ENCODE measurements at places on chromosomes 2 and 18. TPM values are rescaled to one million over a fixed set of nuclear protein-coding genes. Genes with fewer than 3 reads are reported as not detected.

The CCDC150 gene
- 6.3 TPM for total RNA-seq

The PSMD14 gene
- 45.5 TPM for total RNA-seq

The UPP2 gene
- total RNA-seq: not detected

The SMARCAL1 gene
- total RNA-seq: 19.2 TPM

The POTEJ gene
- total RNA-seq: 0.10 TPM

The CBLN2 gene
- total RNA-seq: 2.0 TPM

The IL36G gene
- total RNA-seq: 4.4 TPM

The RPRM gene
- 3.2 TPM for total RNA-seq

The AMER3 gene
- total RNA-seq: under 0.01 TPM

The ACTG2 gene
- total RNA-seq: 5.1 TPM

The ELAC1 gene
- 3.5 TPM for total RNA-seq

The SLC5A7 gene
- total RNA-seq: 0.10 TPM

The MBOAT2 gene
- total RNA-seq: 40.3 TPM

The MORN2 gene
- total RNA-seq: 12.5 TPM

The CXCR1 gene
- total RNA-seq: 2.1 TPM

The CTAGE1 gene
- total RNA-seq: not detected

The NCK2 gene
- total RNA-seq: 38.4 TPM

The TUBA3E gene
- not detected for total RNA-seq

The TRIM54 gene
- 6.0 TPM for total RNA-seq

The SH3RF3 gene
- 3.8 TPM for total RNA-seq

The UGT1A8 gene
- not detected for total RNA-seq

The MARCO gene
- total RNA-seq: 1.7 TPM

The EVA1A gene
- 10.7 TPM for total RNA-seq

The HOXD13 gene
- total RNA-seq: not detected

The PRSS56 gene
- total RNA-seq: not detected

The TEX261 gene
- 14.3 TPM for total RNA-seq

The UGT1A3 gene
- not detected for total RNA-seq

The ZNF516 gene
- total RNA-seq: 24.4 TPM

The C1GALT1C1L gene
- total RNA-seq: 0.89 TPM

The REG1B gene
- not detected for total RNA-seq

The DHRS9 gene
- 1.6 TPM for total RNA-seq

The LONRF2 gene
- 2.8 TPM for total RNA-seq

The TMEFF2 gene
- total RNA-seq: 1.1 TPM

The SNORC gene
- total RNA-seq: 0.30 TPM

The STK36 gene
- 20.0 TPM for total RNA-seq

The CD8B2 gene
- total RNA-seq: 0.10 TPM

The RND3 gene
- 92.8 TPM for total RNA-seq

The RGPD3 gene
- 0.30 TPM for total RNA-seq

The ATG9A gene
- 24.7 TPM for total RNA-seq

The ARHGAP25 gene
- 5.8 TPM for total RNA-seq

The DYSF gene
- total RNA-seq: 23.2 TPM

The CDH2 gene
- 5.4 TPM for total RNA-seq

The TACR1 gene
- total RNA-seq: 0.39 TPM

The CHRNG gene
- total RNA-seq: 1.6 TPM

The NOL4 gene
- total RNA-seq: 1.3 TPM

The GIGYF2 gene
- 95.5 TPM for total RNA-seq

The ASTL gene
- total RNA-seq: 0.30 TPM

The ACYP2 gene
- 19.5 TPM for total RNA-seq

The EDAR gene
- 2.5 TPM for total RNA-seq

The PSMA8 gene
- total RNA-seq: not detected

The TCF23 gene
- total RNA-seq: 0.20 TPM

The STRADB gene
- 58.0 TPM for total RNA-seq

The PROKR1 gene
- total RNA-seq: 0.10 TPM
